ENCODE measurements at places on chromosomes 6 and 20.

- DNase-seq = no peak
These were observed 783.4 kb upstream of the CHD6 start for GRCh38 chr20:42401613-42402012.

GRCh38 chr6:112330071-112330878, 16.9 kb upstream of the RFPL4B start:
- DNase-seq = no peak

GRCh38 chr6:20172842-20173456, 39.3 kb downstream of the MBOAT1 start:
- no peak for DNase-seq

- no peak for DNase-seq
These were observed 326.7 kb upstream of the CNR1 start for GRCh38 chr6:88492824-88493223.

DNA sequence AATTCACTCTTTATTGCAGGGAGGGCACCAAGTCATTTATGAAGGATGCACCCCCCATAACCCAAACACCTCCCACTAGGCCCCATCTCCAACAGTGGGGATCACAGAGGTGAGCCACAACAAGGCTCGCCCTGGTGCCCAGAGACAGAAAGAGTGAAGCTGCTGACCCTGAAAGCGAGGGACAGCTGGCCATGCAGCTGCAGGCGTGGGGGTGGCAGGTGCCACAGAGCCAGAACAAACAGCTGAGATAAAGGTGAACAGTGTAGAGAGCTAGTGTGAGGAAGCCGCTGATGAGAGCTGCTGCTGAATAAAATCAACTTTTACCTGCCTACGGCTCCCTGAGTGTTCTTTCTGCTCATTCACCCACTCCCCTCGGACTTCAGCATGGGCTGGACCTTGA, 18.8 kb upstream of the RGS17 start:
- DNase-seq = no peak

- no peak for DNase-seq
These were observed 259.1 kb downstream of the HDGFL1 start for GRCh38 chr6:22828179-22829062.

DNA sequence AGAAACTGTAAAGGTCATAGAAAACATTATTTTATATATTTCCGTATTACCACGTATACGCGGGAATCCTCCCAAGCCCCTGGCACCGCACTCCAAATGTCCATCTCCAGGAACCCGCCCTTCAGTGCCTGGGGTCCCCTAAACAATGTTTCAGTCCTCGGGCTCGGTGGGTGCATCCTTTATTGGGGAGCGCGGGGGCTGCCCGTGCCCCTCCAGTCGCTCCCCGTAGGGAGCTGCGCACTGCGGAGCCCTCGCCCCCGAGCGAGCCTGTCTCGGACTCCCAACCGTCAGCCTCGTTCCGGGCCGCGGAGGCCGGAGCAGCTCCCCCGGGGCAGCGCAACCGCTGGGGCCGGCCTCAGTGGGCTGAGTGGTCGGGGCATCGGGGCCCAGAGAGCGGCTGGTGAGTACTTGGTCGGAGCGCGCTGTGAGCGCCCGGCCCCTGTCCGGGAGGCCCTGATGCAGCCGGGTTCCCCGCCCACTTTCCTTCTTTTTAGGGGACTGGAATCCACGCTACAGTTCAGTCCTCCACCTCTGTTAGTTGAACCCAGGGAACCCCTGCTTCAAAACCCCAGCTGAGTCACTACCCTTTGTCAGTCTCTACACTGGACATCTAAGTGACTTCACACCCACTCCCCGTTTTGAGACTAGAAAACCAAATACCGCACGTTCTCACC, at the start of gene DNAH8:
TSS of gene DNAH8 (plus strand) at position 296 of the 674 bp plus-strand sequence. CDS start 7,499 bp downstream, outside the sequence.
- DNase-seq = peak; percentile 9

GRCh38 chr6:170051229-170052172, 239.4 kb downstream of the DLL1 start:
- DNase-seq = no peak

GRCh38 chr6:155787168-155787567, 331.5 kb upstream of the NOX3 start:
- DNase-seq = no peak

- no peak for DNase-seq
These were observed 134.2 kb downstream of the CARMIL1 start for GRCh38 chr6:25413207-25413905.

GRCh38 chr6:30122515-30122914, 9.6 kb upstream of the TRIM31 start:
- DNase-seq = no peak

DNA sequence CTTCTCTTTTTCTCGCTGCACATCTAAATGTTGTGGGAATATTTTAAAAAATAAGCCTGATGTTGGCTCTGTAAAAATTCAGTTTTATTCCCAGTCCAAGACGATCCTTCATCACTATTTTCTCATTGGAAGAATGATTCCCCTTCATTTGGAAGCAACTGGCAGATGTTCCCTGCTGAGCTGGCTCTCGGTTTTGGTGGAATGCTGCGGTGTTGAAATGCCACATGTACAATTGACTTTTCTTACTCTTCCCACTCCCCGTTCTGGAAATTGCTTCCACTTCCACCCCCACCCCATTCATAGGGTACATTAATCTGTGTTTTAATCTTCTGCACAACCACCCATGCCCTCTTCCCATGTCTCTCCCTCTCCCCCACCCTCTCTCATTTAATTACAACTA, 496.3 kb upstream of the MAP3K7 start:
- no peak for DNase-seq

DNA sequence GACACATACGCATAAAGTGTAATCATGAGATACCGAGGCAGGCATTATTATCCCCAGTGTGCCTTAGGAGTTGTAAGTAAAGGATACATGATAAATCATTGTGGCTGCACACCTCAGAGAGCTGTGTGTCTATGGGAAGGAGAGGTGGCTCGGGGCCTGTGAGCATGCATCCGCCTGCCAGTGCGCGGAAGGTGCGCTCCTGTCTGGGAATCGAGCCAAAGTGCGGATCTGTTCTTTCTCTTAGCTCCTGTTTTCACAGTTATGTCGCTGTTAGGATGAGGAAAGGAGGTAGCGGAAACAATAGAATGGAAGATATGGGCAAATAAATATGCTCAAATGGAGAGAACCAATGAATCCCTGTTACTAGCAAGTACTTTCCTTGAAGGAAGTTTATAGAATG, 98.0 kb downstream of the ANKRD6 start:
- DNase-seq = no peak

DNA sequence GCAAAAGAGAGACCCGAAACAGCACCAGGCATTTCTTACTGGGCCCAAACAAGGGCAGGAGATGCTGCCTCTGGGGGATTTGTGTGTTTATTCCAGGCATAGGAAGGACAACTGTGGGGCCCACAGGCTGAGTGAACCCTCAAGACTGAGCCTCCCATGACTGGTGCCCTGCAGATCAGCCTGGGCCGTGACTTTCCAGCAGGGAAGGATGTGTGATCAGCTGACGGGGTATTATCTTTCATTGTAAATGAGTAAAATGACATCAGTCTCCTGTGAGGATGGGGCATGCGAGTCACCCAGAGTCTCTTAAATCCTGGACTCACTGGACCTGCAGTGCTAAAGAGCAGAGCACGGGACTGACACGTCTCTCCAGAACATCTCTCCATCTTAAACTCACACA, 3.9 kb upstream of the TEAD3 start:
- DNase-seq = no peak

DNA sequence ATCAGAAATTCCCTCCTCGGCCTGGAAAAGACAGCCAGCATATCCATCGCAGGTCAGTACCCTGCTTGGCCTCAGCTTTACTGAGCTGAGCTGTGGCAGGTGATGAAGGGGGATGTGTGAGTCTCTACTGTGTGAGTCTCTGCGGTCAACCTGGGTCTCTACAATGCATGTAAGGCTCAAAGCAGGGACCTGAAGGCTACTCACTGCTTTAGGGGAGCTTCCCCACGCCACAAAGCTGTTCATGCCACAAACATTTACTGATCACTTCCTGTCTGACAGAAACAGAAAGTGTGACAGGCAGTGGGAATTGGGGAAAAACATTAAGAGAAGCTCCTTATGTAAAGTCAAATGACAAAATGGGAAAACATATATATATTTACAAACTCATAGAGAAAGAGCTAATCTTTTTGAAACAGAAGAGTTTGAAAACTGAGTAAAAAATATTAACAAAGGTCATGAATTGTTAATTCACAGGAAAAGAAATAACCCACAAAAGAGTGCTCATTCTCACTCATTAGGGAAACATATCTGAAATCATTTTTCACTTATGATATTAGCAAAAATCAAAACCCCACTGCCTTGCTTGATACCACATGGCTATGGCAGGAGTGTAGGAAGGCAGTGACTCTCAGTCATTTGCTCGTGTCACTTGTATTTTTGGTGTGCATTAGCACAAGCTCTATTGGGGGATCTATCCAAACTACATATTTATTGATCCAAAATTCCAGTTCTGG, 5.8 kb downstream of the BTN3A3 start:
- DNase-seq = no peak

- DNase-seq = no peak
These were observed 54.2 kb upstream of the FRMD1 start for GRCh38 chr6:168133168-168133561.

DNA sequence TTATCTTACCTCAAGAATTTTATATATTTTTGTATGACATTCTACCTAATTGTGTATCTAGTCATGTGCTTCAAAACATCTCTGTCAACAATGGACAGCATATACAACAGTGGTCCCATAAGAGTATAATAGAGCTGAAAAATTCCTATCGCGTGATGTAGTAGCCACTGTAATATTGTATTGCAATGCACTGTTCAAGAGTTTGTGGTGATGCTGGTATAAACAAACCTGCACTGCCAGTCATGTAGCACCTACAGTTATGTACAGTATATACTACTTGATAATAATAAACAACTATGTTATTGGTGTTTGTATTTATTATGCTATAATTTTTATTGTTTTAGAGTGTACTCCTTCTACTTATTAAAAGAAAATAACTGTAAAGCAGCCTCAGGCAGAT, 672.7 kb downstream of the CD109 start:
- DNase-seq = no peak

GRCh38 chr6:100184473-100184872, 190.4 kb upstream of the MCHR2 start:
- DNase-seq = no peak

DNA sequence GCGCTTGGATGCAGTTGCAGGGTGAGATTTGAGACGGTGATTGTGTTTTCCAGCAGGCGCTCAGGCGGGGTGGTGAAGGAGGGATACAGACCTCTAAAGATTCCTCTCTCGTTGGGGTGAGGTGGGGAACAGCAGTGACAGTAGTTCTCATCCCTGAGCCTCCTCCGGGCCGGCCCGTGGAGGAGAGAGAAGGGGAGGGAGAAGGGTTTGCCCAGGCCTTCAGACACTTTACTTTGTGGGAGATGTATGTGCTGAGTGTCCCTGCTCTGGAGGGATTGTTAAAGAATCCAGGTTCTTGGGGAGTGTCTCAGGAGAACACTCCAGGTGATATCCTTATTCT, 41.0 kb downstream of the PSMB9 start:
- no peak for DNase-seq

DNA sequence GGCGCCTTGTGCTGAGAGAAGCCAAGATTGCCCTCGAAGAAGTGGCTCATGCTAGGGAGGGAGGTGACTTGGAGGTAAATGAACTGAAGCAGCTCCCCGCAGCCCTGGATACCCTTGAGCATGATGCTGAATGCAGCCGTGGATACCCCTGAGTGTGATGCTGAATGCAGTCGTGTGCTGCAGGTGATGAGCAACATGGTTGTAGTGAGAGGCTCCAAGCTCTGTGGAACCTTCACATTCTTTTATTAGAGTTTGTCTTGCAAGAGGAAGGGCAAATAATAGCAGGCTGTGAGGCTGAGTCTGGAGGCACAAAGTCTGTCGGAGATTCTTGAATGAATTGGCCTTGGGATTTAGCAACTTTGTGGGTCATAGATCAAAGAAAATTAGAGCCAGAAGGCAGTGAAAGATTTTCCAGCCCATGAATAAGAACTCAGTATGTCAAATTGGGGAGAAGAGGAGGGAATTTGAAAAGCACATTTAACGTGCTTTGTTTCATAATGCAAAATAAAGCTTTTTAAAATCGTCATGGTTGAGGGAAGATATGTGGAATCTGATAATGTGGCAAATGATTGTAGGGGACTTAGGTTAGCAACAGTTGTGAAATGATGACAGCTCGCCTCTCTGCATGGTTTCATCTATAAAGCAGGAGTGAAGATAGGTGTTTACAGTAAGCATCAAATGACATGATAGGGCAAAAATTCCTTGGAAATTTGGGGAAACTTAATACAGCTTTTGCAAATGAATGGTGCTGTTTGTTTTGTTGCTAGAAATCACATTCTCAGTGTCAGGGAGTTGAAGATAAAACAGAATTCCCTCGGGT, 120.1 kb upstream of the TIAM2 start:
- no peak for DNase-seq

GRCh38 chr6:137217801-137218472, 1.2 kb downstream of the IFNGR1 start:
- no peak for DNase-seq

- DNase-seq = no peak
These were observed 143.2 kb downstream of the PREX1 start for GRCh38 chr20:48684501-48685041.

GRCh38 chr20:20992277-20992676, 113.9 kb downstream of the LINC00237 start:
- DNase-seq = no peak

GRCh38 chr6:15682965-15683822, 20.4 kb upstream of the DTNBP1 start:
- no peak for DNase-seq

GRCh38 chr6:82882363-82883023, 183.1 kb downstream of the UBE3D start:
- DNase-seq = no peak

DNA sequence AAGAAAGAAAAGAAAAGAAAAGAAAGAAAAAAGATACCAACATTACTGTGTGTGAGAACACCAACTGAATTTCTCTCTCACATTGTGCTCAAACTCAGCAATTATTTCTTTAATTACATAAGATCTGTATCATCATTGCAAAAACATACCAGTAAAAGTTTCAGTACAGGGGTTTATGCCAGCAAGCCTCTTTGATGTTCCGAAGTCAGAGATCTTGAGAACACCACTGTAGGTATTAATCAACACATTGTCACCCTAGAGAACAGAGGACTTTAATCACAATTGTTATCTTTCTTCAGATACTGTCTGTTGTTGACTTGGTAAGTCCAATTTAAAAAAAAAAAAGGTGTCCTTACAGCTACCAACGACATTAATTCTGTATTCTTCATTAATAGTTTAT, 60.9 kb upstream of the MAP7 start:
- DNase-seq = no peak

- no peak for DNase-seq
These were observed 216.4 kb downstream of the UNC5CL start for GRCh38 chr6:40822619-40823018.

DNA sequence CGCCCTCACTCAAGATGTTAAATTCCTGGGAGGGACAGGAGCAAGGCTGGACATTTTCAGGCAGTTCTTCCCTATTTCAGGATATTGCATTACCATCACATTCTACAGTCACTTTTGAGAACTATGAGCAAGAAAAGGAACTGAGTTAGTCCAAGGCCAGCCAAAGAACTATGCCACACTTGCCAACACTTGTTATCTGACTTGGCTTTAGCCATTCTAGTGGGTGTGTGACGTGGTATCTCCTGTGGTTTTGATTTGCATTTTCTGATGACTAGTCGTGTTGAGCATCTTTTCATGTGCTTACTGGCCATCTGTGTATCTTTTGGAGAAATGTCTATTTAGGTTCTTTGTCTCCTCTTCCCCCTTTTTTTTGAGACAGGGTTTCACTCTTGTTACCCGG, 12.0 kb downstream of the XRN2 start:
- no peak for DNase-seq

Measured in stimulated activated CD8-positive, alpha-beta memory T cell treated with anti-CD3 and anti-CD28 coated beads, Interleukin-15, amount 100 ng/mL, for 48 hours (primary cell).